ENCODE measurements at places on chromosomes 1 and 21.

- no peak for DNase-seq
Observed at GRCh38 chr1:166933140-166933539, 42.2 kb downstream of the ILDR2 start.

GRCh38 chr1:30130099-30130498 is 593.3 kb downstream of the MATN1 start:
- no peak for DNase-seq

GRCh38 chr1:6470132-6471085 is 4.4 kb upstream of the TNFRSF25 start:
- no peak for DNase-seq

DNA sequence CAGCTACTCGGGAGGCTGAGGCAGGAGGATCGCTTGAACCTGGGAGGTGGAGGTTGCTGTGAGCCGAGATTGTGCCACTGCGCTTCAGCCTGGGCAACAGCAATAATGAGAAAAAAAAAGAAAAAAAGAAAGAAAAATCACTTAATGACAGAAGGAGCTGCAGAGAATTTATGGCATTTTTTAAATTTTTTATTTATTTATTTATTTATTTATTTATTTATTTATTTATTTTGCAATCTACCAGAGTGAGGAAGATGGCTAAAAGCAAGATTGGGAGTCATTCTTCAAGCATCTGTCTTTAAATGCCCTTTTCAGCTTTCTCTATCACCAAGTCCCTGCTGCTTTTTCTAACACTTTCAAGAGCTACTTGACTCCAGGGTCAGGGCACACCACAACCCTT is 91.7 kb downstream of the WDR4 start:
- DNase-seq: no peak

DNA sequence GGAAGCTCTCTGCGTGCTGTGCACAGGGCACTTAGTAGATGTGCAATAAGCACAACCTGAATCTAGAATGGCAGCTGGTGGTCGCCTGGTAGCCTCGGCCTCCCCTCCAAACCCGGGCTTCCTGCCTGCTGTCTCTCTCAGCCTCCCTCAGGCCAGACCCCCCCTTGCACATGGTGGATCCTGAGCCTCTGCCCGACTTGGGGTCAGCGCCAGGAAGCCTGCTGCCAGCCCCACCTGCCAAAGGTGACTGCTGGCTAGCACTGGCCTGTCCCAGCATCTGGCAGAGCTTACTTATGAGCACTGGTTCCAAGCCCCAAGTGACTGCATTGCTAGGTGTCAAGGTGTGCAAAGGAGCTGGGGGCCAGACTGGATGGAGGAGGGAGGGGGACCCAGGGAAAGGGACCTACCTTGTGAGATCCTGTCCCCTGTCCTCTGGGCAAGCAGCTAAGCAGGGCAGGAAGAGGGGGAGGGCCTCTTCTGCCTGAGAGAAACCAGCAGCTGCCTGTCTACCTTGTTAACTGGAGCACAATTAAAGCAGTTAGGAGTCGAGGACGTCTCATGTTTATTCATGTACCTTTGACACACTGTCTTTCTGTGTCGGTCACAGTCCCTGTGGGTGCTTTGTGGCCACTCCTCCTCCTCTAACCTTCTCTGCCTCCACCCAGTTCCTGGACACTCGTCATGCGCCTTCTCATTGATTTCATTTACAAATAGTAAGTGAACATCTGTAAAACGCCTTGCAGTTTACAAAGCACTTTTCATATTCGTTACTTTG is 100.9 kb downstream of the DDX20 start:
- no peak for DNase-seq

- peak; percentile 14 for DNase-seq
Observed at GRCh38 chr1:183841950-183842794, 37.3 kb downstream of the RGL1 start.

All from activated naive CD8-positive, alpha-beta T cell treated with anti-CD3 and anti-CD28 coated beads for 36 hours (primary cell).